ENCODE measurements at places on chromosomes 5 and 9.

DNA sequence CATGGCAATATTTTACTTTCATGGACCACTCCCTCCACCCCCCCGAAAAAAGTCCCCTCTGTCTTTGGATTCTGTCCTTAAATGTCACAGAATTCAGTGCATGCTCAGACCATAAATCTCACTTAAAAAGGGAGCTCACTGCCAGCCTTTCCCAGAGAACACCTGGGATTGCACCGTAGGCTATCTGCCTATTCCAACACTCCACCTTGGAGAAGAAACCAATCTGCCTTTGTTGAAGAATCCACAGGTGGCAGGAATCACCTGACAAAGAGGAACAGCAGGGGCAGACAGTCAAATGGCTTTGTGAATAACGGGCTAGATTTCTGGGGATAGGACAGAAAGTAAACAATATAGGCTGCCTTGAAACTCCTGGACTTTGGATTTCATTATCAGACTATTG is 306.7 kb upstream of the BRINP1 start:
- DNase-seq = no peak

GRCh38 chr5:143511736-143512135 is 108.2 kb upstream of the NR3C1 start:
- DNase-seq = no peak

GRCh38 chr5:45509371-45509770 is 186.8 kb downstream of the HCN1 start:
- no peak for DNase-seq

DNA sequence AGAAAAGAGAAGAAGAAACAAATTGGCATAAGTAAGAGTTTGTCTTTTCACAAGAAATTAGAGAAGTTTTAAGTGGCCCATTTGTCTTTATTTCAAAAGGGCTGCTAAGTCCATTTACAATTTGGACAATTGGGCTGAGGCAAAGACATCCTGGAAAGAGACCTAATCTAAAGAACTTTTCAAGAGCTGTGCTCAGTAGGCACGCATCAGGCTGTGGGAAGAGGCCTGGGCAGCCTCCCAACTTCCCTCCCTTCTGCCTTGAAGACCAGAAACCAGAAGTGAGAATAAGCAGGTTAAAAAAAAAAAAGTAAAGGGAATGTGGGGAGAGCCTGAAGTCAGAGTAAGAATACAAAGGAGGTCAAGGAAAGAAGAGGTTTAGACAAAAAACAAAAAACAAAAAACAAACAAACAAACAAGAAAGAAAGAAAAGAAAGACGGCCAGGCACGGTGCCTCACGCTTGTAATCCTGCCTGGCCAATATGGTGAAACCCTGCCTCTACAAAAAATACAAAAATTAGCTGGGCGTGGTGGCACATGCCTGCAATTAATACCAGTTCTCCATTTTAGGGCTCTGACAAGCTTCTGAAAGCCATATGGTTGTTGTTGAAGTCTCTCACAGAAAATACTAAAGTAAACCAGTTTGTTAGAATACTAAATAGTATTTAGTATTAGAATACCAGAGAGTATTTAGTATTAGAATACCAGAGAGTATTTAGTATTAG is 48.0 kb upstream of the CEP78 start:
- no peak for DNase-seq

DNA sequence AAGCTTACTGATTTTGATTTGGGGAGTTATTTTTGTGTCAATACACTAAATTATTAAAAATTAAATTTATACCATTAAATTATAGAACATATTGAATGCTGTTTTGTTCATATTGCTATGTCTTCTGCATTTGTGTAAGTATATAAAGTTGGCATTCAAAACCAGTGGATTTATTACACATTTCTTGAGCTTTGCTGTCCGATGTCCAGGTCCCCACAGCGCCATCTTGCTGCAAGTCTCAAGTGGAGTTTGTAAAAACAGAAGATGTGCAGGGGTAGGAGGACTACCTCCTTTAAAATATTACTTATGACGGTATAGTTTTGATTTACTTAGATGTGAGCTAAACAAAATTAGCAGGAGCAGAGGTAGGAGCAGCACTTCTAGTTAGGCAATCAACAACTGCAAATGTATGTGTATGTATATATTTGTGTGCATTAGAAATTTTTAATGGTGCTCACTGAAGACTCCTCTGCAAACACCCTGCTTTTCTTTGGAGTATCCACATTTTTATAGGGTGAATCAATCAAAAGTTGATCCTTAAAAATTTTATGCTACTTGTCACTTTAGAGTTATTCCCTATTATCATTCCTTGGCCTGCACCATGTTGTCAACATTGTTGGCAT is 37.4 kb downstream of the CPEB4 start:
- DNase-seq = no peak

- no peak for DNase-seq
These were observed 2023.0 kb upstream of the CDH9 start for GRCh38 chr5:29061381-29061780.

- no peak for DNase-seq
These were observed 111.5 kb downstream of the SAXO1 start for GRCh38 chr9:18921366-18922075.

- DNase-seq = no peak
These were observed 86.0 kb downstream of the NREP start for GRCh38 chr5:111670826-111671492.

- no peak for DNase-seq
These were observed 1.4 kb downstream of the LRSAM1 start for GRCh38 chr9:127452691-127453090.

DNA sequence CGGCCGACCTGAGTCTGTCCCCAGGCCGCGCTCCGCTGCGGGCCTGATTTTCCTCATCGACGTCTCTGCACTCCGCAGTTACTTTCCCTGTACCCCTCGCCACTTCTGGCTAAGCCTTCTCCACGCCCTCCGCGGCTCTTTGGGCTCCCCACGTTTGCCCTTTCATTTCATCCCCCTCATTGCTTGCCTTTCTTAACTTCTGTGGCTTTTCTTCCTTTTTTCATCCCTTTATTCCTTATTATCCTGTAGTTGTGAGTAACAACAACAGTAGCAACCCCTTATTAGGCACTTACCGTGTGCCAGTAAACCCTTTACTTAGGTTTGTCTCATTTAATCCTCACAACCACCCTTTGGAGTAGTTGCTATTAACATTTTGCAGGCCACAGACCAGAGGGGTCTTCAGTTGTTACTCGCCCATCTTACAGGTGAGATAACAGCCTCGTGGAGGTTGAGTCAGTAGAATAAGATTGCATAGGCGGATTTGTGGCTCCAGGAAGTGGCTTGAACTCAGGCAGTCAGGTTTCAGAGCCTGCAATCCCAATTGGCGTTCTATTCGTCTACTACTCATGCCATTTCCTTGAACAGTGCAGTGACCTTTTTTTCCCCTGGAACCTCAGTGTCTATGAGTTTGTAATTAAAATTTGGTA is 724 bp downstream of the TCERG1 start:
- no peak for DNase-seq
